ENCODE measurements at places on chromosomes 11 and 22.

DNA sequence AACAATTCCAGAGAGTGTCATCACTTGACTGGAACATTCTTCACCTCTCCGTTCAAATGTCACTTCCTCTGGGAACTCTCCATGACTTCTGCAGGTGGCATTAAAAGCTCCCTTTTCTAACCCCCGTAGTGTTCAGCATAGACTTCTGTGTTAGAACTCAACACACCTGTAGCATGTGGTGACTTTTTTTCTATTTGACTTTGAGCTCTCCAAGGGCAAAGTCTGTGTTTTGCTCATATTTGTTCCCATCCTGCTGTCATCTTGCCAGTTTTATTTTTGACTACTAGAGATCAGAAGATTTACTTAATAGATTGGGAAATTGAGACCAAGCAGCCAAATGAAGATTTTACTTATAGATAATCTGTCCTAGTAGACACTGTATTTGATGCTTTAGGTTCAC is 367.1 kb downstream of the INSC start:
- no peak for DNase-seq

GRCh38 chr11:15707971-15708370 is 593.2 kb downstream of the INSC start:
- DNase-seq, result peak; percentile 6

DNA sequence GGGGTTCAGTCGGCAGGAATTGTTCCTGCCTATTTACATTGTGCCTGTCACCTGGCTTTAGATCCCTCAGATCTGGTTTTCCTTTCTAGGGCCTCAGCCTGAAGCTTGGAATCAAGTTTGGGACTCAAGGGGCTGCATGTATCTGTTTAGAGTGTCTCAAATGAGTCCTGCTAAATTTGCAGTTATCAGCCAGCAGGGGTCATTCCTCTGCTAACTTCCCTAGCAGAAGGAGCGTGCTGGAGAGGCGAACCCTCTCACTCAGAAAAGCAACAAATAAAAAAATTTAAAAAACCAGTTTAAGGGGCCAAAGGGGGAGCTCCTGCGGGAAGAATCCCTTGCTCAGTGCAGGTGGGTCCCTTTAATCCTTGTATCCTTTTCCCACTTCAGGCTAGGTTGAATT is 1220.2 kb downstream of the JRKL start:
- DNase-seq, result no peak

- no peak for DNase-seq
These were observed 655.9 kb upstream of the TENM4 start for GRCh38 chr11:80096736-80097135.

DNA sequence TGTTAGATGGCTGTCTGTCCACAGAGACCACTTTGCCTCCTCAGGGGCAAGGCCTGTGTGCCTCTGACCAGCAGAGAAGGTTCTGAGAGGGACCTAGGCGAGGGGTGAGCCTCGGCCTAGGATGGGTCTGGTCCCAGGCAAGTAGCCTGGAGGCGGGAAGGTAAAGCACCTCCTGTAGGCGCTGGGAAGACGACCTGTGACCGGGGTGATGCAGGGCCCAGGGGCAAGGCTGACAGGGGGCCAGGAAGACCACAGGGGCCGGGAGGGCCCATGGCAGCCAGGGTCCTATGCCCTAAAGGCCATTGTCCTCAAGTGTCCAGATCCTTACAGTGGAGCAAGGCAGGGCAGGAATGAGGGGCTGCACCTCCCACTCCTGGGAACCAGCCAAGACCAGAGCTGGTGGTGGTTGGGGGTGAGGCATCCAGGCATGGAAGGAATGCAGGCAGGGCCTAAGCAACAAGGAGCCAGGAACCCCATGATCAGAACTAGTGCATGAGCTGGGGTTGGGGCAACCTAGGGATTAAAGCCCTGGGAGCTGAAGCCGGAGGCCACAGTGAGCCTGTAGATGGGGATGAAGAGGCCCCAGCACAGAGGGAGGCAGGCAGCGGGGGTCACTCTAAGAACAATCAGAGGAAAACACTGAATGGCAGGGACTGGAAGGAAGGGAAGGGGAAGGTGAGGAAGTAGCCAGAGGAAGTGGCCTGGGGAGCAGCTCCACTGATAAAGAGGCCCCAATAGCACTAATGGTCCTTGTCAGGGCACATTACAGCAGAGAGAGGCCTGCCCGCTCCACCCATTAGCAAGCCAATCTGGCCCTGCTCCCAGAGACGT is 32.9 kb upstream of the KLHL35 start:
- no peak for DNase-seq

GRCh38 chr22:47123827-47124442 is 361.5 kb downstream of the TBC1D22A start:
- no peak for DNase-seq

DNA sequence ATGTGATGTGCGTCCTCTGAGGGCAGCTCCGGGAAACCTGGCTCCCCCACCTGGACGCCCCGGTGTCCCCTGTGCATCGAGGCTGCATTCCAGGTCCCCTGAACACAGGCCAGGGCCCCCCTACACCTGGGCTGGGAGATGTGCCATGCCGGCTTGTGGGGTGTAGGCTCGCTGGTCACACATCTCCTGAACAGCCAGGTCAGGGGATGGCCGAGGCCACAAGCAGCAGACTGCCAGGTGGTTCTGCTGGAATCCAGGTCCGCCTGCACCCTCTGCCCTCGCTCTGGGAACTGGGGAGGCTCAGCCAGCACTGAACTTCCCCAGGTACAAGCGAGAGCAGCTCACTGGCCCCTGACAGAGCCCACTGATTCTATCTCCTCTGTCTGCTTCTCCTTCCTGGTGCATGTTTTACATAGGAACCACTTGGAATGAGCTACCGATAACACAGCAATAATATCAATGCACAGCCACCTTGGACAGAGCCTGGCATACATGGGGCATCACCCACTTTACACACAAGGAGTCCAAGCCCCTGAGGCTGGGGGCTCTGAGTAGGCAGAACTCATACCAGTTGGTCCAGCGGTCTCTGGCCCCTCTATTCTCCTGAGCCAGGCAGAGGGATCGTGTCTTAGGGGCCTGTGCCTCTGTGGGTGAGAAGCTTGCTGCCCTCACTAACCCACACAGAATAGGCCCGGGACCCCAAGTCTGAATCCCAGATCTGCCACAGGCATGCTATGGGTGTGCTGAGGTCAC is 46.8 kb downstream of the TBX1 start:
- no peak for DNase-seq

GRCh38 chr11:15127341-15127740 is 12.6 kb downstream of the INSC start:
- DNase-seq, result no peak

DNA sequence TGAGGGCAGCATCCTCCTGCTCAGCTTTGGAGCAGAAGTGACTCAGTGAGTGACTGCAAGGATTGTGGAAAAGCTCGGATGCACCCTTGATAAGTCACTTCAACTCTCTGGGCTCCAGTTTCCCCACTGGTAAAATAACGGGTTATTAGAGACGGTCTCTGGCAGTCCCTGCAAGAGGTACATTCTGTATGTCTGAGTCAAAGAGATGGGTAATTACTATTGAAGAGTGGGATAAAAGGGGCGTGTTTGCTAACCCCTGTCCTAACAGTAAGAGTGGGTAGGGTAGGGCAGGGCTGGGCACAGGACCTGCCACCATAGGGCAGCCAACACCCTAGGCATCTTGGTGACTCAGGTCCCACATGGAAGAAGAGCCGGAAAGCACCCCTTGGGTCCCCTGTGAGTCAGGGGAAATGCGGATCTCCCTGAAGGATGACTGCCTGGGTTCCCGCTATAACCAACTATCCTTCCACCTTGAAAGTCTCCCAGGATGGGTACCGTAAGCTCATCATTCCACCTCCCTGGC is 7.3 kb upstream of the AHNAK start:
- DNase-seq, result no peak

GRCh38 chr11:19886498-19886897 is 173.9 kb downstream of the NAV2 start:
- DNase-seq, result no peak

DNA sequence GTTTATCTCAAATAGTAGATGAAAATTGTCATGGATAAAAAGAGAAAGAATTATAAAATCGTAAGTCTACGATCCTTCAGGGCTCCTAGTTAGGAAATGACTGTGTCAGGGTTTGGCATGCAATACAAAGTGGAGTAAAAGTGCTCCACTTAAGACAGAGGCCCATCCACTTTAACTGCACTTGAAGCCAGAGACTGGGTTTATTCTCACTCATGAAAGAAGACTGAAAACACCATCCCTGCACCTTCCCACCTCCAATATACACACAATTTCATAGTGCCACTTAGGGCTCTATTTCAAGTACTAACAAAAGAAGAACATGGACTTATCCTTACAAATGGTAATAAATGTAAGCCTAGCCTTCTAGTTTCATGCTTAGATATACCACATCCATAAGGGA is 70.7 kb downstream of the ANO5 start:
- DNase-seq, result no peak

DNA sequence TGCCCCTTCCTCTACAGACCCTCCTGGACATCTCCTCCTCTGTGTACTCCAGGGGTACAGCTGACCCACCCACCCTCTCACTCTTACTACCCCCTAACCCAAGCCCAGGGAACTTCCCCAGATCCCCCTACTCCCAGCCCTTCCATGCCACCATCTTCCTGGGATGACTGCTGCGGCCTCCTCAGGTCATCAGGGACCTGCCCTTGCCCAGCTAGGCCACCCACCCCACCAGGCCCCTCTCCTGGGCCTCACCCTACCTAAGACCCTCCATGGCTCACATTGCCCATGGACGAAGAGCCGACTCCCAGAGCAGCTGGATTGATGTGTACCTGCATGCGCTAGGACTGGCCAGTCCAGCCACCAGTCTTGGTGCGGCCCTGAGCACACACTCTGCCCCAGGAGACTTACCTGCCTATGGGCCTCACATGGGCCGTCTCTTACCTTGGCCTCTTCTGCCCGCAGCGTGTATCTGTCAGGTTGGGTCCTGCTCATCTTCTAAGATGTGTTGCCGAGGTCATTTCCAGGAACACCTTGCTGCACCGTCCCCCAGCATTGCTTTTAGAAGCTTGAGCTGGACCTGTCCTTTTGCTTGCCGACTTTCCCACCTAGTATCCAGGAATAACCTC is 2.0 kb upstream of the CLDN5 start:
- no peak for DNase-seq

- peak; percentile 32 for DNase-seq
These were observed 51.3 kb downstream of the TRIM29 start for GRCh38 chr11:120086651-120087050.
